Right ventricle myocardium superior (tissue), 1 donor: ENCODE measurements at places on chromosomes 3 and 15.
A peak's percentile ranks its signal among the peaks of the same experiment; 100 is the strongest.

GRCh38 chr3:157785102-157785826 lies 282.0 kb upstream of the VEPH1 start:
- DNase-seq: no peak

- DNase-seq: no peak
These were observed 114.5 kb upstream of the GOLGA8J start for GRCh38 chr15:29968099-29968894.

GRCh38 chr15:50751394-50751793 lies 14.1 kb downstream of the SPPL2A start:
- DNase-seq: no peak

GRCh38 chr3:15284121-15284889 lies 48.1 kb downstream of the SH3BP5 start:
- DNase-seq: peak; percentile 58

GRCh38 chr15:70569091-70569713 lies 194.2 kb downstream of the UACA start:
- DNase-seq: no peak

DNA sequence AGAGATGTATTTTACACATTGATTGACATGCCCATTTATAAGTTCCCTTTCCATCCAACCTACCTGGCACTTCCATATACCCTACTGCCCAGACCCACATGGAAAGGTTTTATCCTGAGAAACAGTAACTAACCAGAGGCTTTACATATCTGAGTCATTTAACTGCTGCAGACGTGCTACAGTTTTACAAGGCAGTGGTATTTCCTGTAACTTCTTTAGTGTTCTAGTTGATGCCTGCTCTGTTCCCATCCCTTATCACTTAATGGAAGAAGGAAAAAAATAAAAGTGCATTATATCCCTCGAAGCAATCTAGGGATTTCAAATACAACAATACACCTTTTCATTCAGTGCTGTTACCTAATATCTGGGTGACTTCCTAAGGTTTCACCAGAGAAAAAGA lies 107.1 kb downstream of the TMCO5A start:
- DNase-seq: no peak
